ENCODE measurements at places on chromosomes 2 and 18. TPM values are rescaled to one million over a fixed set of nuclear protein-coding genes. Genes with fewer than 3 reads are reported as not detected.
A peak's percentile ranks its signal among the peaks of the same experiment; 100 is the strongest.

TUBA4A gene
- total RNA-seq: 32.7 TPM

NEUROD1 gene
- not detected for total RNA-seq

C18orf32 gene
- total RNA-seq: 35.0 TPM

DNA sequence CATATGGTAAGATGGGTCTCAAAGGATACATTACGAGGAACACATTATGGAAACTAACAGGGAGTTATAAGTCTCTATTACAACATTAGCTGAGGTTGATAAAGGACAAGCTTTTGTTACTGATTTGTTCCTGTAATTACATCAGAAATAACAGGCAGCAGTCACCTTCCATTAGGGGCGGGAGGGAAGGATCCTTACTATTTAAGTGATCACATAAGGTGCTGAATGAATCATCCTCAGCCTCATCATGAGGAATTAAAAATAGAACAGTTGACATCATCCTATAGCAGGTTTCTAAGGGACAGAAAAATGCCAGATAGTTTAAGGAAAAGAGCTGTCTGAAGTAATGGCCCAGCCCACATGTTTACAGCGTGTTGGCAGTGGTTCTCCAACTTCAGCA, 86.9 kb upstream of the MGAT5 start:
- DNase-seq: peak; percentile 8
- H3K4me3 ChIP-seq: no peak overlapping the region
- H3K36me3 ChIP-seq: no peaks in the 10 kb centered on the region
- no peaks in the 10 kb centered on the region for H3K27me3 ChIP-seq

DNA sequence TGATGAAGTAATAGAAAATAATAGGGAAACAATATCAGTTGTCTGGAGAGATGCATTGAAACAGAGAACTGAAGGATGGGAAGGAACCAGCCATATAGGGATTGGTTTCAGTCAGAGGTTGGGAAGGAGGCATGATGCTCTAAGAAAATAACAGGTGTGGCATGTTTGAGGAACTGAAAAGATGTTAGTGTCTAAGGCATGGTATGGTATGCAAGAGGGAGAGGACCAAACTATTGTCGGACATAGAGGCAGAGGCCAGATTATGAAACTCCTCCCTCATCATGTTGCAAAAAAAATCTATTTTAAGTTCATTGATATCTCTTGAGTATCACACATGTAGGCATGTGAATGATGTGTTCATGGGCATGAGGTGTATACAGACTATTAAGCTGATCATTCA, 48.9 kb upstream of the EMILIN2 start:
- no peak overlapping the region for H3K4me3 ChIP-seq
- peaks cover 18% of the 10 kb centered on the region for H3K36me3 ChIP-seq
- H3K4me1 ChIP-seq: peaks cover 9% of the 10 kb centered on the region
- no peak for DNase-seq
- H3K27ac ChIP-seq: no peak overlapping the region

- DNase-seq: no peak
- H3K4me1 ChIP-seq: peaks cover 3% of the 10 kb centered on the region
- H3K4me3 ChIP-seq: no peak overlapping the region
- no peak overlapping the region for H3K27ac ChIP-seq
These were observed 86.1 kb downstream of the FARSB start for GRCh38 chr2:222569826-222570225.

GRCh38 chr2:233297076-233297475, 10.5 kb upstream of the SAG start:
- no peaks in the 10 kb centered on the region for H3K27me3 ChIP-seq
- DNase-seq: no peak
- no peaks in the 10 kb centered on the region for H3K4me1 ChIP-seq
- peaks cover 35% of the 10 kb centered on the region for H3K36me3 ChIP-seq
- H3K27ac ChIP-seq: no peak overlapping the region

DNA sequence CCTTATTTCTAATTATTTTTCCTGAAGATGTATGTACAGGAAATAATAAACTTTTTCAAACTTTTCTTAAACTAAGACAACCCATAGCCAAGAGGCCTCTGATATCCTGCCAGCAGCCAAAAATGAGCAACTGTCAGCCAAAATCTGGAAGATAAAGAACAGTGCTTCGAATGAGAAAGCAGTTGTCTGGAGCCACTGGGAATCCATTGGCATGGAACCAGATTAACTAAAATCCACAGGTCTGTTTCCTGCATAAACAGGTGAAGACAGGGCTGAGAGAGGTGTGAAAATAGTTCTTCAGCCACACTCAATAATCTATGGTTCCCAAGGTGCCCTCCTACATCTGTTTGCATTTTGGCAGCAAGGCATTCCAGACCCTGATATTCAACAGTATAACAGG, 1076.7 kb upstream of the PIK3C3 start:
- H3K36me3 ChIP-seq: no peaks in the 10 kb centered on the region
- H3K4me1 ChIP-seq: no peaks in the 10 kb centered on the region
- H3K27me3 ChIP-seq: no peaks in the 10 kb centered on the region
- H3K27ac ChIP-seq: no peak overlapping the region
- no peak for DNase-seq

- peak; percentile 64 for DNase-seq
- H3K36me3 ChIP-seq: no peaks in the 10 kb centered on the region
- no peak overlapping the region for H3K4me3 ChIP-seq
- peaks cover 17% of the 10 kb centered on the region for H3K4me1 ChIP-seq
These were observed 127.3 kb downstream of the PRKCE start for GRCh38 chr2:45778720-45779171.

GRCh38 chr2:145757503-145758246, 1237.8 kb upstream of the ZEB2 start:
- H3K36me3 ChIP-seq: no peaks in the 10 kb centered on the region
- H3K4me1 ChIP-seq: no peaks in the 10 kb centered on the region
- H3K4me3 ChIP-seq: no peak overlapping the region
- DNase-seq: no peak

DNA sequence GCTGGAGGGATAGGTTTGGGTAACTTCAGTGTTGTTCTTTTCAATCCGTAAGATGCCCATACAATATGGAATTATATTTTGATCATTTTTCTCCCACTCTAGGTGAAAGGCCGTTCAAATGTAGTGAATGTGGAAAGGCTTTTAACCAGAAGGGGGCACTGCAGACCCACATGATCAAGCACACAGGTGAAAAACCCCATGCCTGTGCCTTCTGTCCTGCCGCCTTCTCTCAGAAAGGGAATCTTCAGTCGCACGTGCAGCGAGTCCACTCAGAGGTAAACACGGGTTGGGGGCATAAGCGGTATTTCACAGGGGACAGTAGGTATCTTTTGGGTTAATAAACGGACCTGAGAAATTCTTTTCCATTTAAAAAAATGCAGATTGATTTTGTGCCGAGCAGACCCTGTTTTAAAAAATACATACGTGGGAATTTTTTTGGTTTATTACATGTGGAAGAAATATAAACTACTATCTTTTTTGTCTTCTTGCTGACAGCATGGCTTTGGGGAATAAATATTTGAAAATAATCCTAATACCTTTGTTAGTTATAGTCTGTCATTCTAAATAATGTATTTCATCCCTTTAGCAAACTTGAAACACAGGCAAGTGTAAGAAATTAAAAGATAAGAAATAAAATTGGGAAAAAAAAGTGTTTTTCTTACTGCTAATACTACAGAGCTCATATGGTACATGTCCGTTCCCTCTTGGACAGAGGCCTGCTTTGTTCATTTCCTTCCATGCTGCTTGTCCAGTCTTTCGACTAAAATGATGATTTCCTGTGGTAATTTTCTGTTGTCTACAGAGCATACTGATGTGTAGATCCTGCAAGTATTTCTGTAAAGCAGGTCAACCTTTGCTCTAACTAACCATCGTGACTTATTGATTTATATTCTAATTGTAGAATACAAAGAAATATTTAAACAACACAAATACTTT, 53.3 kb downstream of the ZNF236 start:
- DNase-seq: peak; percentile 28
- no peak overlapping the region for H3K4me3 ChIP-seq
- H3K27ac ChIP-seq: no peak overlapping the region
- 0 out of 2 replicates have a peak, but pooled peaks cover 3% of the 10 kb centered on the region for H3K4me1 ChIP-seq
- 0 out of 2 replicates have a peak, but pooled peaks cover 4% of the 10 kb centered on the region for H3K36me3 ChIP-seq
- no peaks in the 10 kb centered on the region for H3K27me3 ChIP-seq

GRCh38 chr2:33289961-33290360, 186.5 kb upstream of the RASGRP3 start:
- no peak overlapping the region for H3K4me3 ChIP-seq
- H3K36me3 ChIP-seq: no peaks in the 10 kb centered on the region
- peaks cover 5% of the 10 kb centered on the region for H3K4me1 ChIP-seq
- no peak for DNase-seq

GRCh38 chr18:12362473-12363174, 14.4 kb downstream of the AFG3L2 start:
- no peaks in the 10 kb centered on the region for H3K4me1 ChIP-seq
- H3K4me3 ChIP-seq: no peak overlapping the region
- no peaks in the 10 kb centered on the region for H3K27me3 ChIP-seq
- H3K36me3 ChIP-seq: peaks cover 46% of the 10 kb centered on the region
- no peak for DNase-seq
- no peak overlapping the region for H3K27ac ChIP-seq

- no peak overlapping the region for H3K27ac ChIP-seq
- H3K36me3 ChIP-seq: no peaks in the 10 kb centered on the region
- DNase-seq: no peak
- H3K27me3 ChIP-seq: no peaks in the 10 kb centered on the region
- no peaks in the 10 kb centered on the region for H3K4me1 ChIP-seq
These were observed 47.2 kb downstream of the DOK6 start for GRCh38 chr18:69447886-69448285.

DNA sequence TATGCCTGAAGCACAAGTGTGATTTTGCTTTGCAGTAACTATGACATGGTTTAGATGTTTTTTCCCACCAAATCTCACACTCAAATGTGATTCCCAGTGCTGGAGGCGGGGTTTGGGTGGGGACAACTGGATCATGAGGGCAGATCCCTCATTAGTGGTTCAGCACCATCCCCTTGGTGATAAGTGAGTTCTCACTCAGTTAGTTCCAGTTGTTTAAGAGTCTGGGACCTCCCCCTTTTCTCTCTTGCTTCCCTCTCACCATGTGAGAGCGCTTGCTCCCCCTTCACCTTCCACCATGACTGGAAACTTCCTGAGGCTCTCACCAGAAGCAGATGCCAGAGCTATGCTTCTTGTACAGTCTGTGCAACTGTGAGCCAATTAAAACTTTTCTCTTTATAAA, 102.9 kb downstream of the NBAS start:
- no peak overlapping the region for H3K27ac ChIP-seq
- no peaks in the 10 kb centered on the region for H3K27me3 ChIP-seq
- no peak for DNase-seq
- no peak overlapping the region for H3K4me3 ChIP-seq
- H3K36me3 ChIP-seq: no peaks in the 10 kb centered on the region

DNA sequence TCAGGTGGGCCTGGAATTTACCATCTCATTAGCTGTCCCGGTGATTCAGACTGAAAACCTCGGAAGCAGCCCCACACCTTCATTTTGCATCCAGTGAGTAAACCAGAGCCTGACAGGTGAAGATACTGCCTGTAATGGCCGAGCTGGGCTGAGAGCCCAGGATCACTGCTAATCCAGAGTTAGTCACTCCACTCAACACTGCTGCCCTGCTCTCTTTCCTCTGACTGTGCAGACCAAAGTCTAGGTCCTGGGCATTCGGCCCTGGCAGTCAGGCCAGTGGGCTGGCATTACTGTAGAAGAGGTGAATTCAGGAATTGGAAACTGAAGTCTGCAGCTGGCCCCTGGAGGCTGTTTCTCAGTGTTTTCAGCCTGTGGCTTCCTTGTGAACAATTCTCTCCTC, 44.3 kb downstream of the TMEM17 start:
- H3K27ac ChIP-seq: peak overlapping the region; percentile 74
- H3K36me3 ChIP-seq: no peaks in the 10 kb centered on the region
- no peaks in the 10 kb centered on the region for H3K27me3 ChIP-seq
- H3K4me3 ChIP-seq: no peak overlapping the region

DNA sequence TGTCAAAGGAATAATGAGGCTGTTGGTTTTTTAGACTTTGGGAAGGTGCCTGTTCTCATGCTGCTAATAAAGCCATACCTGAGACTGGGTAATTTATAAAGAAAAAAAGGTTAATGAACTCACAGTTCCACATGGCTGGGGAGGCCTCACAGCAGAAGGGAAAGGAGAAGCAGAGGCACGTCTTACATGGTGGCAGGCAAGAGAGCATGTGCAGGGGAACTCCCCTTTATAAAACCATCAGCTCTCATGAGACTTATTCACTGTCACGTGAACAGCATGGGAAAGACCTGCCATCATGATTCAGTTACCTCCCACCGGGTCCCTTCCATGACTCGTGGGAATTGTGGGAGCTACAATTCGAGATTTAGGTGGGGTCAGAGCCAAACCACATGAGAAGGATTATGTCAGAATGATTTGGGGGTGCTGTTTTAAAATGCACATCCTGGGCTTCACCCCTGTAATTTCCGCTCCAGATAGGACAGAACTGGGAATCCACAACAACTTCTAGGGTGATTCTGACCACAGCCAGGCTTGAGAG, 37.8 kb downstream of the TCF7L1 start:
- no peaks in the 10 kb centered on the region for H3K36me3 ChIP-seq
- no peak overlapping the region for H3K27ac ChIP-seq
- no peak for DNase-seq
- no peak overlapping the region for H3K4me3 ChIP-seq

FBXO15 gene
- 1.1 TPM for total RNA-seq

GRCh38 chr2:219078126-219078525, 17.4 kb upstream of the IHH start:
- no peaks in the 10 kb centered on the region for H3K27me3 ChIP-seq
- H3K27ac ChIP-seq: no peak overlapping the region
- no peaks in the 10 kb centered on the region for H3K4me1 ChIP-seq
- no peak overlapping the region for H3K4me3 ChIP-seq

GRCh38 chr2:124607679-124608078, 582.6 kb downstream of the CNTNAP5 start:
- H3K27me3 ChIP-seq: no peaks in the 10 kb centered on the region
- no peak overlapping the region for H3K4me3 ChIP-seq
- no peak for DNase-seq
- H3K4me1 ChIP-seq: no peaks in the 10 kb centered on the region
- no peaks in the 10 kb centered on the region for H3K36me3 ChIP-seq
- no peak overlapping the region for H3K27ac ChIP-seq

DNA sequence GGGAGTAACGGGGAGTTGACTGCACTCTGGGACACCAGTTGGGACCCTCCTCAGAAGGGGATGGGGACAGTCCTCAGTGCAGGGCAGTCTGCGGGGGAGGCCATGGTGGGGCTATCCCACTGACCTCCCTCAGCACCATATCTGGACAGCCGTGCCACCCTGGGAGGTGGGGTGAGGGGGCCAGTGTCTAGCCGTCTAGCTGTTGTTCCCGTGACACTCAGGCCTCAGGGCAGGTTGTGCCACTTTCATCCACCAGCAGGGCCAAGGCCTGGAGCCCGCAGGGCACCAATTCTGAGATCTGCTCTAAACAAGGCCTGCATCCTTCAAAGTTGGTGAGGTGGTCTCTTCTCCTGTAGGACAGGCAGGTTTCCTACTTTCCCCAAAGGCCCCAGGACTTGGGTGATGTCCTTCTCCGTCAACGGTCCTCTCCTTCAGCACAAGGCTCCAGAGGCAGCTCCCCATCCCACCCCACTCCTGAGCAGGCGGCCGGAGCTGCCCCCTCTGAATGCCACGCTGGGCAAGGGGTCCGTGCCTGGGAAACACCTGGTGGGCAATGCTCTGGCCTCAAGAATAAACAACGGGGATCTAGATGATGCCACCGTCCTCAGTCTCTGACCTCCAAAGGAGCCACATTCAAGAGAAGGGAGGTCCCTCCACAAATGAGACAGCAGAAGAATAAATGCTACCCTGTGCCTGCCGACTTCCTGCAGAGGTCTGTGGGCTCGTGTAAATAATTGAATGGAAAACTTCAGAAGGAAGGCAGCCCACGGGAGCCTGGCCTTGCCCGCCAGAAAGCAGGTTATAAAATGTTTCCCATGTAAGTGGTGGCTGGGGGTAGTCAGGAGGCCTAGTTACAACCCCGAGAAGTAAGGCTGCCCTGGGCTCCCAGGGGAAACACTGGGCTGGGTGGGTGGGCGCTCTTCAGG, 42.8 kb upstream of the PTMA start:
- peak overlapping the region; percentile 66 for H3K4me3 ChIP-seq
- peaks cover 43% of the 10 kb centered on the region for H3K4me1 ChIP-seq
- H3K27me3 ChIP-seq: no peaks in the 10 kb centered on the region

NEU4 gene
- 0.34 TPM for total RNA-seq

PLA2R1 gene
- 0.34 TPM for total RNA-seq

IL1F10 gene
- not detected for total RNA-seq
